Common myeloid progenitor, CD34-positive (primary cell): ENCODE measurements at places on chromosomes 1 and 21.

- no peak for DNase-seq
Measured at GRCh38 chr1:30763651-30764248, 6.2 kb upstream of the LAPTM5 start.

DNA sequence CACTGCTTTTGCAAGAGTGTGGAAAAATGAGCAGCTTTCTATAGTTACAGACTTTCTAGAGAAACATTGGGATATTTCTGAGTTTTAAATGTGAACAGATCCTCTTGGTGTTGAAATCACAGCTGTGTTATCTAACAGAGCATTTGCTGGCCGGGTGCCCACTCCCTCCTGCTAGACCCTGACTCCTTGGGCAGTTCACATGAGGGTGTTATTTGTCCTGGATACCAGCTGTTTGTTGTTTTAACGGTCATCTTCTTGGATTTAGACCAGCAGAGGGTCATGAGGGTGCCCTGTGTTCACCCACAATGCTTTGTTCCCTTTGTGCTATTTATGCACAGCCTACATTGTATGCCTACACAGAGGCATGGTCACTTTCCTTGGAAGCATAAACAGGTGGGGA, 67.1 kb downstream of the CENPF start:
- DNase-seq = no peak

GRCh38 chr1:86825319-86825718, 88.6 kb downstream of the SELENOF start:
- DNase-seq = no peak

GRCh38 chr21:33640697-33641351, 717 bp downstream of the CRYZL1 start:
- no peak for DNase-seq

DNA sequence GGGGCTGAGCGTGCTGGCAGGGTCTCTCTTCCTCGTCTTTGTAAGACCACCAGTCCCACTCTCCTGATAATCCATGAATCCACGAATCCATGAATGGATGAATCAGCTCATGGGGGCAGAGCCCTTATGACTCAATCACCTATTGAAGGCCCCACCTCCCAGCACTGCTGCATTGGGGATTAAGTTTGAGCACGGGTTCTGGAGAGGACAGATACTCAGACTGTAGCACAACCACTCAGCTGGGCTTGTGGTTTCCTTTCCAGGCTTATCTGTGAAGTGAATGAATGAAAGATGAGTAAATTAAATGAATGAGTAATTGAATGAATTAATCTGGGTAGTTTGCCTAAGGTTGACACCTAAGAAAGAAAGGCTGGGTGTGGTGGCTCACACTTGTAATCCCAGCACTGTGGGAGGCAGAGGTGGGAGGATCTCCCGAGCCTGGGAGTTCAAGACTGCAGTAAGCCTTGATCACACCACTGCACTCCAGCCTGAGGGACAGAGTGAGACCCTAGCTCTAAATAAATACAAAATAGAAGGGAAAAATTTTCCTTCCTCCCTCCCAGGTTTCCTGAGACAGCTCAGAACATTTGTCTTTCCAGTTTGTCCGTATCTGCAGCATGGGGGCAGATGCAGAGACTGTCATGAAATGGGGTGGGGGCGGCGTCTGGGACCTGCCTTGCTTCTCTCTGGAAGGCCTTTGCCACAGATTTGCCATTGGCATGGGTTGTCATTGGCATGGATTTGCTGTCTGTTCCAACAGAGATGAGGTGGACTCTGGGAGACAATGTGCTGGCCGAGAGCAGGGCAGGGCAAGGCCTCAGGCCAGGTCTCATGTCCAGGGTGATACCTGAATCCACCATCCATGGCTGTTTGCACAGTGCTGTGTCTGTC, 187.7 kb upstream of the C1orf174 start:
- no peak for DNase-seq

DNA sequence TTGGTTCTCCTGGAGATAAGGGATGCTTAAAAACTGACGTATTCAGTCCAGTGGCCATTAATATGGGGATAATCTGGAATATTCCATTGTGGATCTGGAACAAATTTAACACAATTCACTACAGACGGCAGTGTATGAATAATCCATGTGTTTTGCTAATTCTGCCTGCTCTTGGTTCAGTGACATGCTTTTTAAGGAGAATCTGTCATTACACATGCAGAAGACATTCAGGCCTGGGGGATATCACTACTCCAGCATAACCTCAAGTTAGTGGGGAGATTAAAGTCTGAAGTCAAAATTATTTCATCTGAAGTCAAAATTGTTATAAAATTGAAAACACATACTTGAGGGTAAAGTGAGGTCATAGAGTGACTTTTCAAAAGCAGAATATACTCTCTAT, 789.3 kb downstream of the USP25 start:
- no peak for DNase-seq

GRCh38 chr1:150532860-150533259, 16.3 kb upstream of the ADAMTSL4 start:
- DNase-seq = no peak

GRCh38 chr1:43037466-43037865, 78.8 kb upstream of the SLC2A1 start:
- no peak for DNase-seq

GRCh38 chr1:2968471-2968881, 52.8 kb upstream of the ACTRT2 start:
- DNase-seq = no peak

GRCh38 chr1:44366371-44366975, 11.4 kb upstream of the ERI3 start:
- DNase-seq = no peak

DNA sequence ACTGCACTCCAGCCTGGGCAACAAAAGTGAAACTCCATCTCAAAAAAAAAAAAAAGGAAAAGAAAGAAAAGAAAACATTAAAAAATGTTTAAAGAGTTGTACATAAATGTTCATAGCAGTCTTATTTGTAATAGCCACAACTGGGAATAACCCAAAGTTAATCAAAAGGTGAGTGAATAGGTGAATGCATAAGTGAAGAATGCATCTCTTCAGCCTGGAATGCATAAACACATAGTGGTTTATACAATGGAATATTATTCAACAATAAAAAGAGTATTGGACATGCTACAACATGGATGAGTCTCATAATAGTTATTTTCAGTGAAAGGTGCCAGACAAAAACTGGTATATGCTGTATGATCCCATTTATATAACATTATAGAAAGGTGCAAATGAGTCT, 18.1 kb downstream of the LDLRAD1 start:
- no peak for DNase-seq

DNA sequence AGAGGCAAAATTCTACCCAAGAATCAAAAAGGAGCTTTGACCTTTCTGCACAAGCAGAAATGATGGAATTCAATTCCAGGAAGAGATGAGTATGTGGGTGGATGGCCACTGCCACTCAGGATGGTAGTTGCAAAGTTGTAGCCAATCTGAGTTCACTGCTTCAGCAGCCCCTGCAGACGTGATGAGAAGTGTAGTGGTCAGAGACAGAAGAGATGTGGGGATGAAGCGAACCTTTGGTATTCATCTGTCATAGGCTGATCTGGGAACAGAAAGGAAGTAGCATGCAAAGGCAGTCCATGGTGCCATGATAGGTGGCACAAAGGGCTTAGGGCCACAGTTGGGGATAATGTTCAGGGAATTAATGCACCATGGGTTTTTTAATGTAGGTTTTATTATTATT, 81.1 kb upstream of the PGBD5 start:
- no peak for DNase-seq

GRCh38 chr1:14756589-14757285, 158.3 kb downstream of the KAZN start:
- DNase-seq = no peak

DNA sequence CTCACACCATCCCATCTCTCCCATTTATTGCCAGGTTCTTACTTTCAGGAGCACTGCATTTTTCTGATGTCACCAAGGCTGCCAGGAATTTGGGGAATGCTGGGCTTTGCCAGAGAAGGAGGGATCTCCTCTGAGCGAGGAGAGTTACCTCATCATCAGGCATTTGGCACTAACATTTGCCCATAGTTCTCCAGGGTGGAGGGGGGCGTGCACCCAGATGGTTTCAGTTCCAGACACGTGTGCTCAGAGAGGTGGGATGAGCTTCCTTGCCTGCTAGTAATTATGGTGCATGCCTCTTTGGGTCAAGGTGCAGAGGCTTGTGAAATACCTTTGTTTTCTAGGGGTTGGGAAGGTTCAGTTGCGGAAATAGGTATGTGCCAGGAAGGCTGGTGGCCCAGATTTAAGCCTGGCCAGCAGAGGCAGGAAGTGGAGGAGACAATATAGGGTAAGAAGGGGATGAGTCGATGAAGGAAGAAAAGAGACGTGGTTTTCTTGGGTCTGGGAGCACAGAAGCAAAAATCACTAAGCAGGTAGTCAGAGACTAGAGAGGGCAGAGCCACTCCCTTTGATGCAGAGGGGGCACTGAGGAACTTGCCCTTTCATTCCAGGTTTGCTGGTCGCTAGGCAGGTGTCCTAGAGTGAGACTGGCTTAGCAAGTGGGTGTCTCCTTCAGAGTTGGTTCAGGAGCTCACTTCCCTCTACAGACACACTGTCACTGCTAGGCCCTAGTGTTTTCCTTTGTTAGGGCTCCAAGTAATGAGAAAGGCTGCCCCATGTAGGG, 7.2 kb downstream of the TUFT1 start:
- DNase-seq = no peak

GRCh38 chr21:40534886-40535285, 312.1 kb downstream of the DSCAM start:
- no peak for DNase-seq

GRCh38 chr1:54989473-54989872, 9.0 kb downstream of the TMEM61 start:
- no peak for DNase-seq

- no peak for DNase-seq
Measured at GRCh38 chr1:113870778-113871177, 734 bp downstream of the PTPN22 start.
